ENCODE measurements at places on chromosomes 2 and 18. TPM values are rescaled to one million over a fixed set of nuclear protein-coding genes. Genes with fewer than 3 reads are reported as not detected.

Gene GKN1
- not detected for total RNA-seq

Gene ALPP
- not detected for total RNA-seq

Gene EPAS1
- total RNA-seq, result 182 TPM

Gene SOCS6
- 26.9 TPM for total RNA-seq

Gene FHOD3
- 0.06 TPM for total RNA-seq

Gene ACVR1
- total RNA-seq, result 8.1 TPM

Gene ASPRV1
- total RNA-seq, result 0.16 TPM

Gene DSG1
- not detected for total RNA-seq

Gene SLC11A1
- 0.13 TPM for total RNA-seq

Gene CAPN13
- not detected for total RNA-seq

Gene PPP1R1C
- total RNA-seq, result 0.25 TPM

Gene ASB18
- not detected for total RNA-seq

Gene FAM237A
- not detected for total RNA-seq

Gene TUBA4B
- not detected for total RNA-seq

Gene EMILIN1
- total RNA-seq, result 2.3 TPM
